Activated naive CD4-positive, alpha-beta T cell treated with anti-CD3 and anti-CD28 coated beads, Interleukin-2, amount 50 U/mL, for 72 hours (primary cell): ENCODE measurements at places on chromosomes 1 and 21.

DNA sequence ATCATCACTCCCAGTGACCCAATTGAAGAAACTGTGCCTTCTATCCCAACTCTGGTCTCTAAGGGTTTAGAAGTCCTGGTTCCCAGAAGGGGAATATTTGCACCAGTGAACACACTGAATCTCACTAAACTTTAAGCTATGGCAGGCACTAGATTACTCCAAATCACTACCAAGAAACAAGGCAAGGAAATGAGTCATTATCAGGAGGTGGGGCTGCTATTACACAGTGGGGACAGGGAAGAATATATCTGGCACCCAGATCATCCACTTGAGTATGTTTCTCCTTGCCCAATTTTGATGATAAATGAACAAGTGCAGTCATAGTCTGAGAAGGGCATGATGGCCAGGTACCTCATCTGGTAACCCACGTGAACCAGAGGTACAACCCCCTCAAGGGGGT is 7.0 kb downstream of the MRPL9 start:
- no peak for DNase-seq

GRCh38 chr1:21472861-21473260 is 32.9 kb downstream of the NBPF3 start:
- DNase-seq: no peak

- DNase-seq: no peak
These were observed 620.9 kb downstream of the PLPP3 start for GRCh38 chr1:55958498-55958897.

DNA sequence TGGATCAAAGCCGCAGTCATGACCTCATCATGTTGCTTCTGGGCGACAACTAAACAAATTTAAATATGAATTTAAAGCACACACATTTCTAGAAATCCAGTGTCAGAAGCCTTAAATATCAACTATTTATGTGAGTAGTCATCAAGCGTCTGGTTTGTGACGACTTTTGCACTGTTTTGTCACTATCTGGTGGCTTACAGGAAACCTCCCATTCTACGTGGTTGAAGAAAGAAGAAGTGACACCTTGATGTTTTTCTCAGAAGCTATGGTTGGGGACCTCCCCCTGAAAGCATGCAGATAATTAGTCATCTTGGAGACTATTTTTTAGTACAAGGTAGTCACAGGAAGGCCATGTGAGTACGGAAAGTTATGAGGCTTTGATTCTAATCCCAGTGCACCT is 58.5 kb downstream of the TENT5C start:
- peak; percentile 58 for DNase-seq

DNA sequence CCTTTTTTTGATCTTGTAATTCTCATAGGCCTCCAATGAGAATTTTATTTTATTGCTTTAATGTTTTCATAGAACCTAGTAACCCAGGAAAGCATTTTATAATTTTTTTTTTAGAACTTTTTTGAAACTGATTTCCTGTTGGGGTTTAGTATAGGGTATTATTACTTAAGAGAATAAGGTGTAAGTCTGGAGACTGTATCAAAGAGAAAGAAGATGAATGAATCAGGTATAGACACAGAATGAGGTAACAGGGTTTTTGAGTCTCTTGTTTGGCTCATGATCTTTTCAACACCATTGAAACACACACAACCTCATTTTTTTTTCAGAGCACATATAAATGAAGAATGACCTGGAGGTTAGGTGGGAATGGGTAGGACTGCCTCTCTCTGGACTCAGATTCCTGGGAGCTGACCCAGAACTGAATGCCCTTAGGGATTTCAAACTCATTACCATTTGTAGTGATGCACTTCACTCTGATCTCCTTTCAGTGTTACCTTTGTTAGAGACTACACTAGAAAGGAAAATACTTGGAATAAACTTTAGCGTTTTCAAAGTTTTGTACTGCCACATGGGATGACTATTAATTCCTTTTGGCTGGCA is 51.0 kb downstream of the EPB41 start:
- DNase-seq: no peak

- no peak for DNase-seq
These were observed 13.7 kb downstream of the ADARB1 start for GRCh38 chr21:45088116-45088515.

- DNase-seq: no peak
These were observed 51.5 kb upstream of the PTCH2 start for GRCh38 chr1:44894591-44894990.

- no peak for DNase-seq
These were observed 25.9 kb downstream of the HSD3B2 start for GRCh38 chr1:119440721-119441307.

DNA sequence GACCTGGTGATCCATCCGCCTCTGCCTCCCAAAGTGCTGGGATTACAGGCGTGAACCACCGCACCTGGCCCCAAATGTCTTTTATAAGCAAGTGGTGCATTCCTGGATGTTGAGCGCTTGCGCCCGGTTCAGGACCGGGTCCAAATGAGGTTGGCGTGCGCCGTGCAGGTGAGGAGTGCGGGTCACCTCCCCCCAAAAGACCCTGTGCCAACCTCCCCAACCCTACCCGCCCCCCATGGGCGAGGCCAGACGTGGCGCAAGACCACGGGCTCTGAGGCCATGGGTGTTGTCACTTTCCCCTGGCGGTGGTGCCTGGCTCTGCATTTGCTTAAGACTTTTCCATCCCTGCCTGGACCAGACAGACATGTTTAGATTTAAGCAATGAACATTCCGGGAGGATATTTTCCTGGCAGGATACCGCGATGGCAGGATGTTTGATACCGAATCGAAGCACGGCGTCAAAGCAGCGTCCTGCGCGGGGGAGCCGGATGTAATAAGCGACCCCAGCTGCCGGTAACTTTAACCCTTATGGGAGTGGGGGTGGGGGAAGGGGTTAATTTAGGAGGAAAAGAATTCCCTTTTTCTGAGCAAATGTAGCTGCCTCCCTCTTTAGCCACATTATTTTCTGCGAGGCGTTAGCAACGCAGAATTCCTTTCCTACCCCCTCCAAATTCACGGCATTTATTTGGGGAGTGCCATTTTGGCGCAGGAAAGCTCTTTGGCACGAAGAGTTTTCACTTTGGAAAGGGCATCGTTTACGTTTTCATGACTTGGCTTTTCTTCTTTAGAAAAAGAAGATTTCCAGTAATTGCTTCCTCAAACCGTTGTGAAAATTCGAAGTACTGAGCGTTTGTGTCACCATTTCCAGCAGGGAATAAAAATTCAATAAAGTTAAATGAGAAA is 27.8 kb upstream of the RNF187 start:
- DNase-seq: peak; percentile 68

GRCh38 chr1:178341261-178341956 is 155.4 kb downstream of the CLEC20A start:
- no peak for DNase-seq

DNA sequence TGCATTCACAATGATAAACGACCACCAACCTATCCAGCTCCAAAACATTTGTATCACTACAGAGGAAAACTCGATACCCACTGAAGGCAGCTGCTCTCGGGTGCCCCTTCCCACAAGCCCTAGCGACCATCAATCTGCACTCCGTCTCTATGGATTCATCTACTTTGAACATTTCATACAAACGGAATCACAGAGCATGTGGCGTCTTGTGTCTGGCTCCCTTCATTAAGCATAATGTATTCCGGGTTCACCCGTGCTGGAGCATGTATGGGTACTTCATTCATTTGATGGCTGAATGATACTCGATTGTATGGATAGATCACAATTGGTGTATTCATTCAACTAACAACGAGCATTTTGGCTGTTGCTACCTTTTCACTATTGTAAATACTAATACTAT is 340.2 kb downstream of the SMYD3 start:
- DNase-seq: no peak

- peak; percentile 10 for DNase-seq
These were observed at the start of gene FAM163A for GRCh38 chr1:179742717-179743678. FAM163A (plus strand) TSS chr1:179743291; CDS start chr1:179813098, 69,807 bp downstream.

DNA sequence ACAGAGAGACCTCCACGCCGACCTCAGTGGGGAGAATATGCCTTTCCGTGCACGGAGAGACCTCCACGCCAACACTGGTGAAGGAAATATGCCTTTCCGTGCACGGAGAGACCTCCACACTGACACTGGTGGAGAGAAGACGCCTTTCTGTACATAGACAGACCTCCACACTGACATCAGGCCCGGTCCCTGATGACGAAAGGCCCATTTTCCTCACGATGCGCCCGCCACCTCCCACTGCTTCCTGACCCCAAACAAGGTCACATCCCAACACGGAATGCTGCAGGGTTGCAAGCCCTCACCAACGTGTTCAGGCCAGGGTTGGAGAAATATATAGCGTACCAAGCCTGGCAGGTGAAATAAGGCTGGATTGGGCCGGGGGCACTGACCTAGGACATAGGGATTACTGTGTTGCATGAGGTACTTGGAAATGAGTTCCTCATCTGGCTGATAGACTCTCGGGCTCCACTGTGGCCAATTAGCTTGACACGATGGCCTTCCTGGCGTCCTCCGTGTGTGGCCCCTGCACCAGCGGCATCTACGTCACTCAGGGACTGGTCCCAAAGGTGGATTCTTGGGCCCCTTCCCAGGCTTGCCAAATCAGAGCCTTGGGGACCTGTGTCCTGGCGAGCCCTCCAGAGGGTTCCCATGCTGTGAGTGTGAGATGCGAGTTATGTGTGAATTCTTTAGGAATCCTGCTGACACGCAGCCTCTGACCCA is 16.5 kb upstream of the SUMO3 start:
- DNase-seq: no peak

DNA sequence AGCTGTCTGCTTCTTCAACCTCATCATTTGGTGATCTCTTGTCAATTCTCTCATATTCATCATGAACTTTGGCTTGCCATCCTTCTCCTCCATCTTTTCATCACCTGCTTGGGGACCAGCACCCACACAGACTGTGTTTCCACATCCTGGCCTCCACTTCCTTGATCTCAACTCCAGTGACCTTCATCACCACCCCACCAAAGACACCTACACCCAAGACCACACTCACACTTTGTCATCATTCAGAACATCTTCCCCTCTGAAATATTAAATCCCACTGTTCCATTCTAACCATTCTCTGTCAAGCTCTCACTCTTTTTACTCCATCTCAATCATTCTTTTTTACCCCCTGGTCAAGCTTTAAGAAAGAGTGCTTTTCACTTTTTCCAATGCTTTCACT is 115.5 kb upstream of the VAV3 start:
- DNase-seq: peak; percentile 59

DNA sequence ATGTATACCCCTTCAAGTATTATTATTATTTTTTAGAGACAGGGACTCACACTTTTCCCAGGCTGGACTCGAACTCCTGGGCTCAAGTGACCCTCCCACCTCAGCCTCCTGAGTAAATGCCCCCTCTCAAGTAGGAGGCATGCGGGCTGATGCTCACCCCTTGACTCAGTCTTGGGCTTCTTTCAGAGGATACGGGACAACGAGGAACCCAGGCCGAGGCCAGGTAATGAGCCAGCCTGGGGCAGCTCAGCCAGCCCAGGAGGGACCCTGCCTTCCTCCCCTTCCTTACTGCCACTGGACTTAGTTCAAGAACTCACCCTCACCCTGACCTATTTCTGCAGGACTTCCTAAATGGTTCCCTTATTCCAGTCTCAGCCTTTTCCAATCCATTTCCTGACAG is 198.0 kb upstream of the MAP1LC3C start:
- no peak for DNase-seq

GRCh38 chr1:245957427-245957826 is 549.7 kb downstream of the SMYD3 start:
- DNase-seq: no peak

- no peak for DNase-seq
These were observed 36.3 kb downstream of the COQ8A start for GRCh38 chr1:226976276-226976977.

DNA sequence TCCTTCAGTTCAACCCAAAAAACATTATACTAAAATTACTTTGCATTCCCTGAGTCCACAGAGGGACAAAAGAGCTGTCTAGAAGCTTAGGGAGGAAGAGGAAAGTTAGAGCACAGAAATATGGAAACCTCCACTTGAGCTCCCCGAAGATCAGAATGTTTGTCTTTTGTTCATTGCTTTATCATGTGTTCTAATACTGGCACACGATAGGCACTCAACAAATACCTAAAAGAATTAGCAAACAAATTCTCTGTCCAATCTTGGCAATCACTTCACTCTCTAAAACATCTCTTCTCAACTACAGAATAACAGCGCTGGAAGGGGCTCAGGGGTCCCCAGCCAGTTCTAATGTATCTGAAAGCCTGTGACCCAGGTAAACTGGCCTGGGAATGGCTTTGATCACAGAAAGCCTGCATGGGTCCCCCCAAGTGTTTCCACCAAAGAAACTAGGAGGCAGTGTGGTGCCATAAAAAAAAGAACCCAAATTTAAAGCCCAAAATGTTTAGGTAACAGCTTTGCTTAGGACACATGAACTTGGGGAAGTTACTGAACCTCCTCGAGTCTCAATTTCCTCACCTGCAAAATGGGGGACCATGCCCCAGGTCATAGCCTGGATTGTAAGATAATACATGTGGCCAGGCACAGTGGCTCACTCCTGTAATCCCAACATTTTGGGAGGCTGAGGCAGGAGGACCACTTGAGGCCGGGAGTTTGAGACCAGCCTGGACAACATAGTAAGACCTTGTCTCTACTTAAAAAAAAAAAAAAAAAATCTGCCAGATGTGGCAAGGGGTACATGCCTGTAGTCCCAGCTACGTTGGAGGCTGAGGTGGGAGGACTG is 45.8 kb downstream of the SSBP3 start:
- no peak for DNase-seq

- no peak for DNase-seq
These were observed 223.7 kb upstream of the USP25 start for GRCh38 chr21:15506086-15506485.

DNA sequence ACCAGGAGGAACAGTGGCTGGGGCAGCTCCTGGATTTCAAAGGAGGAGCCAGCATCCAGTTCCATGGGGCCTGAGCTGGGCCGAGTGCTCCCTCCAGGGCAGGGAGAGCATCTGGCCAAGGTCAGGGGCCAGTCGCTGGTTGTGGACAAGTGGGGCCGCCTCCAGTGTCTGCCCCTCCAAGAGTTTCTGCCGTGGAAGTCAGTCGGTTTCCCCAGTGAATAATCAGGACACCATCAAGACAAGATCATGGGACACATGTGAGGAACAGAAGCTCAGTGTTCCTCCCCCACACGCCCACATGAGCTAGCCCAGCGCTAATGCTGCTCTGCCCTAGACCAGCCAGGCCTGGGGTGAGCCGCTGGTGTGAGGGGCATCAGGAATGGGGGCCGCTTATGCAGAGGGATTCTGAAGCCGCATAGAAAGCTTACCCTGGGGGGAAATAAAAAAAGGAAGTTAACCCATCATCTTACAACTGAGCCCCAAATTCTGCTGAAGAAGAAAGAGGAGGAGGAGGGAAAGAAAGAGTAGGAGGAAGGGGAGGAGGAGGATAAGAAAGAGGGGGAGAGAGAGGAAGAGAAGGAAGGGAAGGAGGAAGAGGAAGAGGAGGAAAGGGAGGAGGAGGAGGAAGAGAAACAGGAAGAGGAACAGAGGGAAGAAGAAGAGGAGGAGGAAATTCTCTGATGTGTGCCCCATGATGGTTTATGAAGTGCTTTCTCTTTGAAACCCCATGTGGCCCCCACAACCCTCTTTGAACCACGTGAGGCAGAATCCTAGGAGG is 198.4 kb downstream of the MATN1 start:
- DNase-seq: peak; percentile 4

- DNase-seq: peak; percentile 42
These were observed 65.2 kb upstream of the TARBP1 start for GRCh38 chr1:234544087-234544579.

- DNase-seq: no peak
These were observed 39.9 kb upstream of the TADA1 start for GRCh38 chr1:166915941-166916340.

GRCh38 chr1:6489383-6489765 is 2.1 kb downstream of the PLEKHG5 start:
- no peak for DNase-seq
